Left forelimb (tissue), 1 donor: ENCODE measurements at places on chromosomes 7 and 10.

GRCh38 chr10:114262496-114262895 is 23.4 kb downstream of the VWA2 start:
- no peak for DNase-seq

DNA sequence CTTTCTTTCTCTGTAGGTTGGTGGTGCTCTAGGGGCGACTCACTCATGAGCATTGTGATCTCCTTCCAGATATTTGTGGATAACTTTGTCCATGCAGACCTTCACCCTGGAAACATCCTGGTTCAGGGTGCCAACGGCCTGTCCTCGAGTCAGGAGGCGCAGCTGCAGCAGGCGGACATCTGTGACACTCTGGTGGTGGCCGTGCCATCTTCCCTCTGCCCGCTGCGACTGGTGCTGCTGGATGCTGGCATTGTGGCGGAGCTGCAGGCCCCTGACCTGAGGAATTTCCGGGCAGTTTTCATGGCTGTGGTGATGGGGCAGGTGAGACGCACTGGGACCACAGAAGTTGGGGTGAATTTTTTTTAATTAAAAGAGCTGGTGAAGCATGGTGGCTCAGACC is 9.6 kb upstream of the NDUFB2 start:
- DNase-seq, result no peak

- DNase-seq, result no peak
Measured at GRCh38 chr7:128904381-128905197, 5.9 kb downstream of the KCP start.

DNA sequence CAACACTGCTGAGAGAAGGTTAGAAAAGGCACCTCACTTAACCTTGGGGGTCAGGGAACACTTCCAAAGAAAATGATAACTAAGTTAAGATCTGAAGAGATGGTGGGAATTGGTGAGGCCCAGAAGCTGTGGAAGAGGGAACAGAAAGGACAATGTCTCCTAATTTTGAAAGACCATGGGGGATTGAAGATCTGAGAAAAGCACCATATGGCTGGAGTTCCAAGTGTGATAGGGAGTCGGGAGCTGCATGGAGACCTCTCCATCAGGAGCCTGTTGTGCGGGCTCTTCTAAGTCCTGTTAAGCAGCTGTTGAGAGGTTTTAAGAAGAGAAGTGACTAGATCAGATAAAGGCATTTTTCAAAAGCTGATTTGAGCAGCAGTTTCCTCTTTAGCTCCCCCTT is 254.3 kb downstream of the CDK14 start:
- no peak for DNase-seq

GRCh38 chr7:80950550-80950967 is 31.7 kb upstream of the SEMA3C start:
- no peak for DNase-seq

DNA sequence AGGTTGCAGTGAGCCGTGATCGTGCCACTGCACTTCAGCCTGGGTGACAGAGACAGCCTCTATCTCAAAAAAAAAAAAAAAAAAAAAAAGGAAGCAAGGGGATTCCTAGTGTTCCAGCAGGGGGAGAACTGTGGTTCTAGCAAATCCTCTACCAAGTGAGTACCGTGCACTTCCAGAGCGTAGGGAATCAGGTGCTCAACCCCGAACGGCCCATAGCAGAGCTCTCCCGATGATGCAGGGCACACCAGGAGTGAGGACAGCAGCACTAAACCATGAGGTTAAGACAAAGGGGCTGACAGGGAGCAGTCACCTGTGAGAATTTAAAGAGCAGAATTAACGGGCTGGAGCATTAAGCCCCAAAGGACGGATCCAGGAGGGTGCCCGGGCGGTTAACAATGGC is 173.6 kb downstream of the PTPRN2 start:
- no peak for DNase-seq

GRCh38 chr10:45419676-45420025 is 45.6 kb downstream of the ALOX5 start:
- DNase-seq, result no peak

DNA sequence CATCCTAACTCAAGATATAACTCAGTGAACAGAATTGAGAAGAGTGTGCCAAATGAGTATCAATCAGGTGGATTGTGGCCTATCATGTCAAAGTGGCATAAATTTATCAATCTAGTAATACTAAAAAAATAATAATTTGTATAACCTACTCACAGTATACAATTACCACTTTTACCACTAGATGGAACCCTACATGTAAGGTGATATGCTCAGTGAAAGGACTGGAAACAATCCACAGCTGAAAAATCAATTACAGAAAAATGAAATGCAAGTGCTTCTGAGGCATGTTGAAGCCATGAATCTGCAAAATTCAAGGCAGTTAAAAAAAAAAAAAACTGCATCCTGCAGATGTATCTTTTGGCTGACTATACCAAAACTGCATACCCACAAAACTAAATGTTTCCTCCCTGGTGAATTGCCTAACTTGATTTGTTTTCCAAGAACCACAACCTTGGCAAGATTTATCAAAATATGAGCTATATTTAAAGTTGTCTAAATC is 13.9 kb downstream of the ARHGAP19 start:
- DNase-seq, result no peak
